Activated CD8-positive, alpha-beta memory T cell treated with anti-CD3 and anti-CD28 coated beads for 1 hour (primary cell): ENCODE measurements at places on chromosomes 4 and X.

DNA sequence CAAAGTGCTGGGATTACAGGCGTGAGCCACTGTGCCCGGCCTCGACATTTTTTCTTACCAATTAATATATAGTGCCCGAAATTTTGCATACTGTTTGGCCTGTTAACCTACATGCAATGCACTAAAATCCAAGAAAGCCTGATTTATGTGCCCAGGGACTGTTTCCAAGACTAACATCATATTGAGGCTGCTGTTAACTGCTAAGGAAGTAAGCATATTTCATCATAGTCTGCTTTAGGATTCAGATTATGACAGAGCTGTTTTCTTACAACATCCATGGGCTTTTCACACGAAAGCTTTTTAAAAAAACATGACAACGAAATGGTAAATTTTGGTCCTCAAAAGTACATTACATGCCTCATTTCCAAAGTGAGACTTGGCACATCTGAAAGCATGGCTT lies 84.4 kb downstream of the STOX2 start:
- no peak for DNase-seq

GRCh38 chrX:40867352-40867751 lies 132.0 kb upstream of the MED14 start:
- no peak for DNase-seq

DNA sequence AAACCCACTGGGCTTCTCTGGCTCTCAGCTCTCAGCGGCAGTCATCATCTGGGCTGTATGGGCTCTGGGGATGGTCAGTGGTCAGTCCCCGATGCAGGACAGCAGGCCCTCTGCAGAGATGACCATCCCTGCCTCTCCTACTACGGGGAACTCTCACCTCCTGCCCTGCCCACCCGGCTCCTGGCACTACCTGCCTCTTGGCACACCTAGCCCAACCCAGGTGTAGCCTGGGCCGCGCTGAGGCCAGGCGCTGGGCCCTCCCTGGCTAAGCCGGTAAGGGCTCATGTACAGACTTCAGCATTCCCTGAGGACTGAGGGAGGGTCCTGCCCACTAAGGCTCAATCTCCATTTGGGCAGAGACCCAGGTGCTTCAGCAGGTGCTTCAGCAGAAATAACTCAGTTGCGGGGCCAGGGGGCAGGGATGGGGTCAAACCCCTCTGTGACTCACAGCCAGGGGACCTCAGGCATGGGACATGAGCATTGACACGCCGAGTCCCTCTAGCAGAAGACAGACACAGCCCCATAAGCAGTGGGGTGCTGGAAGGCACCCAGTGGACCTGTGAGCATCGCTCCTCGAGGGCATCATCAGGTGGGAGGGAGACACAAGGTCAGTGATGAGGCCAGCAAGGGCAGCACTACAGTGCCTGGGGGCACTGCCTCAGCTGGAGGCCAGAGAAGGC lies 71.0 kb downstream of the ACOX3 start:
- no peak for DNase-seq

DNA sequence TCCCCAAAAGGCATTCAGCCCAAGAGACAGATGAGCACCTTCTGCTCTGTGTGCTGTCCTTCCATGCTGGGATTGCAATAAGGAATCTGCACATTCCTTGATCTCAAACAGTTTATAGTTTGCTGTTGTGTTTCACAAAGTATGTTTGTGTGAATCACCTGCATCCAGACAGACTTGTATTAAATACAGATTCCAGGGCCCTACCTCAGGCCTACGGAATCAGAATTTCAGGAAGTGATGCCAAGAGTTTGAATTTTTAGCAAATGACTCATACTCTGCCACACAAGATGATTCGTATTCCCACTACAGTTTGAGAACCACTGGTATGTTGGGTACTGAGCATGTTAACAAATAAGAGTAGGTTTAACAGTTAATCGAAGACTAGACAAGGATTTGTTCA lies 7.0 kb downstream of the VAMP7 start:
- DNase-seq = no peak

GRCh38 chr4:168584321-168584771 lies 87.5 kb downstream of the PALLD start:
- no peak for DNase-seq

- DNase-seq = no peak
These were observed 82.4 kb downstream of the AFAP1 start for GRCh38 chr4:7857238-7857701.

DNA sequence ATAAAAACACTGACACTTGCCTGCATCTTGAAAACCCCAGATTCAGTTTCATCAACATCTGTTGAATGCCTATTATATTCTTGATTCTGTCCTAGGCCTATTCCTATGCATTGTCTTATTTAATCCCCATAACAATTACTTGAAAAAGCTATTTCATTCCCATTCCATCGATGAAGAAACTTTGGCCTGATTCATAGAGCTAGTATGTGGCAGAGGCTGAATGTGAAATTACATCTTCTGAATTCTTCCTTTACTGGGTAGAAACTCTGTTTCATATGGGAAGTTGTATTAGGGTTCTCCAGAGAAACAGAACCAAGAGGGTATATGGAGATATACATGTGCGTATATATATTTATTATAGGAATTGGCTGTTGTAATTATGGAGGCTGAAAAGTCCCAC lies 35.0 kb upstream of the SLC4A4 start:
- no peak for DNase-seq

DNA sequence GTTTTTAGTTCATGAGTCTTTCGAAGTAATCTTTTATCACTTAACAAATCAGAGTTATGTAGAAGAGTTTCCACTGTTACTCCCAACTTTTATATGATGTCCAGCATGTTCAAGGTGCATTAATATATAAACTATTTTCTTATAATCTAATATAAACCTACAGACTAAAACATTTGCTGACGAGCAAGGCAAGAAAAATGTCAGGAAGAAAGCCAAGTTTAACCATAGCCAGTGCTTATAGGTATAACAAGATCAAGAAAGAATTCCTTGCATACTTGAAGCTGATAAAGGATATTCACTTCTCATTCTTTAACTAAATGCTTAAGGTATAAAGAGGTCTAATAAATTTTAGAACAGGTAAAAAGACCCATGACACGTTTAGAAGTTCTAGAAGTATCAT lies 167.7 kb downstream of the NPNT start:
- DNase-seq = no peak
